Stimulated activated CD8-positive, alpha-beta memory T cell treated with anti-CD3 and anti-CD28 coated beads, Interleukin-2, amount 100 ng/mL, for 1 hour (primary cell): ENCODE measurements at places on chromosomes 11 and 22.

GRCh38 chr11:73334384-73335203, 26.5 kb downstream of the ARHGEF17 start:
- DNase-seq: no peak

- DNase-seq: no peak
Measured at GRCh38 chr22:46104170-46104880, 46.0 kb upstream of the PPARA start.

- no peak for DNase-seq
Measured at GRCh38 chr11:72975778-72976521, 161.7 kb downstream of the ATG16L2 start.

DNA sequence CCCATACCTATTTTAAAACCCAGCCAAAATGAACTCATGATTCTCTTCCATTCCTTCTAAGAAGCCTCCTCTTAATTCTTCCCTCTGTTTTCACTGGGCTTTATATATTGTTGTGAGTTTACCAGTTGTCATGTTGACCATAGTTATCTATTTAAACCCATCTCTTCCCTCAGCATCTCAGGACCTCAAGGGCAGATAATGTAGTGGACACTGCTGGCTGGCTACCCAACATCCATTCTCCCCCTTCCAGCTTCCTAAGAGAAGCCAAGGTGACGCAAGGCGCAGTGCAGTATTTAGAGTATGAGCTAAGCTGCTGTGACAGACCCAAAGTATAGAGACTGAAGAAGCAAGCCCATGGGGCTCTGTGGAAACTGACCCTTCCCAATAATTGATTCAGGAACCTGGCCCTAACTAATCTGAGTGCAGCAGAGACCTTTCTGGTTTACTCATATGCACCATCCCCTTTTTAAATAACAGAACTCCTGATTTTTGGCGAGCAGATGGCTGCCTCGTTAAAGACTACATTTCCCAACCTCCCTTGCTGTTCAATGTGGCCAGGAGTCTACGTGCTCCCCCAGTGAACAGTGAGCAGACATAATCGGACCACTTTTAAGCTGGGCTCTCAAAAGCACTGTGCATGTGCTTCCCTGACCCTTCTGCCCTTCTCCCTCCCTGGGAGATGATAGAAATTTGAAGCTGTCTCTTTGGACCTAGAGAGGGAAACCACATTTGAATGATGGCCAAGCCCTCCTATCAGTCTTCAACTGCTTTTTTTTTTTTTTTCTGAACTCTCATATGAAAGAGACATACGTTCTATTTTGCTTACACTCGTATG, 28.1 kb upstream of the CREB3L1 start:
- DNase-seq: no peak

GRCh38 chr11:132992838-132993631, 539.3 kb downstream of the OPCML start:
- DNase-seq: no peak

- DNase-seq: no peak
Measured at GRCh38 chr11:86999859-87000753, 37.6 kb upstream of the TMEM135 start.

DNA sequence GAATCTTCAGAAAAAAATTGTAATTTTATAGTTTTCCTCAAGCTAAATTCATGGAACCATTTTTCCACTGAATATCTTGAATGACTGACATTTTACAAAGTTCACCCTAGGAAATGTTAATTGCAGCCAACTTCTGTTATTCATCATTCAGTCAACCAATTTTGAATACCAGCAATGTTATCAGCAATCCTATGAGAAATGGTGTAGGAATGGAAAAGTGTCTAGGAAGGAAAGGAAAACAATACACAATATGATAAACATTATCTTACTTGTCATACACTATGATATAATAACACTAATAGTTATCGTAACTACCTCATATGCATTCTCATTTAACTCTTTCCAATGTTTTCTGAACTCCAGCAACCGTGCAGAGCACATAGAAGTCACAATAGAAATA, 790.5 kb upstream of the LRRC4C start:
- no peak for DNase-seq

DNA sequence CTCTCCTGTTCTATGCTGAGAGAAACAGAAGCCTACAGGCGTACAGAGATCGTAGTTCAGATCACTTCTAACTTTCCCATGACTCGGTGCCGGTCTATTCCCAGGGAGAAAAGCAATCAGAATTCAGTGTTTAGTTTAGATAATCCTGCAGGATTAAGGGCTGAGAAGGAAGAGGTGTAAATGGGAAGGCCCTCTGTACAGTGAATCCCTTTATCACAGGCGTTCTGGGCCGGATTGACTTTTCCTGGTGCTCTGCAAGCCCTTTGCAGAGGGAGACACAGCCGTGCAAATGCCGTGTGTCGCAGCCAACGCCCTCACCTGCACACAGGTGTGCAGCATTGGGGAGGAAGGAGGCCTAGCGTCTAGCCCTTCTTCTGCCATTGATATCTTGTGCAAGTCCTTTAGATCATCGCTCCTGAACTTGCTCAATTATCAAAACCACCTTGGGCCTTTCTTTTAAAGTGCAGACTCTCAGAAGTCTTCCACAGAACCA, 90.6 kb downstream of the DSCAML1 start:
- DNase-seq: no peak

- DNase-seq: no peak
Measured at GRCh38 chr11:133064152-133064877, 468.0 kb downstream of the OPCML start.

GRCh38 chr11:8776209-8776608, 93.6 kb downstream of the RPL27A start:
- no peak for DNase-seq

DNA sequence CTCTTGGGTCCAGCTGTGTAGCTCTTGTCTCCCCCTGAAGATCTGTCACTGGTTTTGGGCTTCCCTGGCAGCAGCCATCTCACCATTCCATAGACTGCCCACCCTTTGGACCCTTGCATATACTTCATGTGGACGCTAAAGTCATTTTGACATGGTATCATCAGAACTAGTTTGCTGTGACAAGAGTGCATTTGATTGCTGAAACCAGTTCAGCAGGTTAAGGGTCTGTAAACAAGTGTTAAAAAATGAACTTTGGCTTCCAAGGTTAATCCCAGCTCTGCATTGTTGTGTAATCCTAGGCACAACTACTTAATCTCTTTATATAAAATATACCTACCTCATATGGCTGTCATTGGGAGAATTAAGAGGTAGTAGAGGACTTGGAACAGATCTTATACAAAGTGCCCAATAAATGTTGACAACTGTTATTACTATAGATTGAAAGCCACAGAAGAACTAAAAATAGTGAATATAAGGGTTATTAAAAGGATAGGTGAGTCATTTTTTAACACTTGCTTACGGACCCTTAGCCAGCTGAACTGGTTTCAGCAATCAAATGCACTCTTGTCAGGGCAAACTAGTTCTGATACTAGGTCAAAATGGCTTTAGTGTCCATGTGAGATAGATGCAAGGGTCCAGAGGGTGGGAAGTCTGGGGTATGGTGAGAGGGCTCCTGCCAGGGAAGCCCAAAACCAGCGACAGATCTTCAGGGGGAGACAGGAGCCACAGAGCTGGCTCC, 29.4 kb downstream of the CCDC90B start:
- no peak for DNase-seq

DNA sequence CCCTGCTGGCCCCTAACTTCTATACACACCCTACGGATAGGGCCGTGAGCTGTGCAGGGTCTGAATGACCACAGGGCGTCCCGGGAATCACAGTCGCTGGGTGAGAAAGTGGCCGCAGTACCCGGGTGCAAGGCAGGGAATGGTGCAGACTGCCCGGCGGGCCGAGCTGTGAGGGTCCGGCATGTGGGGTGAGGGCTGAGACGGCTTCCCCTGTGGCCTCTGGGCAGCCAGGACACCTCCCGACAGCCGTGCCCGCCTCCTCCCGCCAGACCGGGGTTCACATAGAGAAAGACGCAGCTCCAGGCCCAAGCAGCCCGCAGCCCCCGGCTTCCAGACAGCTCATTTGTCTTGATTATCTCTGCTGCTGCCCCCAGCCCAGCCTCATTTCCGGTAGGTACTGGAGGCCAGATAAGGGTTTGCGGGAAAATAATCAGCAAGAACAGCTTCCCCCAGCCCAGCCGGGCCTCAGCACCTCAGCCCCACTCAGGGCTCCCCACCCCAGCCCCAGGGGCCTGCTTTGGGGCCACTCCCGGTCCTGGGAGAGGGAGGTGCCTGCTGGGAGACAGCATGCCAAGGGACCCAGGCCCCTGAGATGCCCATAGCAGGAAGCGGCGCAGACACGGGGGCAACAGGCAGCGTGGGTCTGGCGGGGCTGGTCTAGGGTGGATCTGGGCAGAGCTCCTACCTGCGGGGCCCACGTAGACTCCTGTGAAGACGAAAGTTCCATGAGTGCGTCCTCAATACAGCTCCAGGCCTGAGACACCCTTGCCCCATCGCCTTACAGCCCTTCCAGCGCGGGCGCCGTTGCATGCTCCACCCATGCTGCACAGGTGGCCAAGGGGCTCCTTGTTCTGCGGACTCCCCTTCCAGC, 123.1 kb downstream of the BRD1 start:
- DNase-seq: no peak

DNA sequence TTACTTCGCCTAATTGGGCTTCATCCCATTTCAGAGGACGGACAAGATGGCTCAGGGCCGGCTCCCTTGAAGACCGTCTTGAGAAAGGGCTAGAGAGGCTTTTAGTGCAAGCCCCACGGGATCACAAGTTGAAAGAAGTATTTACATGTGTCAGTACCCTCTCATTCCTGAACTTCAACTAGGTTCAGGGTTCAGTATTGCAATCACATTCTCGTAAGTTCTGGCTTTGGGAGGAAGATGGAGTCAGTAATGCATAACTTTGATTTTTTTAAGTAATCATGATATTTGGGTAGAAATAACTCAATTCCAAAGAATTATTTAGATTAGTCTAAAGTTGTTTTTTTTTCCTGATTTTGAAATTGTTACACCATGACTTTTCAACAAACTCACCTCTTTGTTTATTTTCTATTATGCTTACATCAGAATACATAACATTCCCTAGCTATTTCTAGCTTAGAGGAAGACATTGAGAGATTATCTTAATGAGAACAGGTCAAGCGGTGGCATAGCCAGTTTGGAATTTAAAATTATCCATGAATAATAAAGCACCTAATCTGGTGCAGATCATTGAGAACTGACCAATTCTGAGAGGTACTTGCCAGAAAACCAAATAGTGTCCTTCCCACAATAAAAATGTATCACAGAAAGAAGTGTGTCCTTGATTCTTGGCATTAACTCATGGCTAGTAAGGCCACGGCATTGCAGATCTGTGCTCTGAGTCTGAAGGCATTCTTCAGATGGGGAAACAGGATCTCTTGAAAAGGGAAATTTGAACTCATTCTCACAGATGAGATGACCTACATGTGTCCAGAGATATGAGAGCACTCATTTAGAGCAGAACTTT, 92.1 kb upstream of the BLID start:
- DNase-seq: no peak

- peak; percentile 85 for DNase-seq
Measured at GRCh38 chr11:86244063-86244521, 461 bp upstream of the EED start.

GRCh38 chr11:73414977-73415651, 38.9 kb downstream of the RELT start:
- DNase-seq: no peak

- no peak for DNase-seq
Measured at GRCh38 chr22:29266564-29267461, 968 bp downstream of the RHBDD3 start.

DNA sequence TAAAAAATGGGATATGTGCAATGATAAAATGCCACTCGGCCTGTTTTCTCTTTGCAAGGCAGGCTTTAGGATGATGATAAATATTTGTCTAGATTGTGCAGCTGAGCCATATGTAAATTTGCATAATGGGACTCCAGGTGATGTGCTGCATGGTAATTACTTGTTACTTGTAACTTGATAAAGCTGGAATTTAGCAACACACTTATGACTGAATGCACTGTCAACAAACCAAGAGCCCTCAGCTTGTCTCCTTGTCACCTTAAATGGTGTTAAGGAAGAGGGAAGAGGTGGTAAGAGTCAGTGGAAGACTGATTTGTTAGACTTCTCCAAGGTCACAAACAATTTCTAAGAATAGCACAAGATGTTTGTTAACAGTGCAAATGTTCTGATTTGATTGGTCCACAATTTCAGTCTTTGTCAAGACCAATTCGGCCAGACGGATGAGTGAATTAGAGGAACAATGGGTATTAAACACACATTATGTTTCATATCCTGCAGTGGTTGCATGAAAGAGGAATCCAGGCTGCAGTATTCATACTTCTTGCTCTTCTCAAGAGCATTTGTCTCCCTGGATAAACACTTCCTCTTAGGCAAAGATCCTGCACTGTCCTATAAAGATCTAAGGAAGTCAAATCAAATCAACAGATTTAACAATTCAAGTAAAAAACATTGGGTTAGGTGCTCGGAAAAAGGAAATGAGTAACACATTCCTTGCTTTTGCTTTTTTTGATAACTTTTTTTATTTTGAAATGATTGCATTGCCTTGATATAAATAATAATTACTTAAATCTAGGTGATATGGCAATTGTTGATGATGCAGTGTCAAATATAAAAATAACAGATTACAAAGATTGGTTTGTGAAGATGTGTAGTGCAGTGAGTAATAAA, 448.3 kb upstream of the DDI1 start:
- DNase-seq: no peak

DNA sequence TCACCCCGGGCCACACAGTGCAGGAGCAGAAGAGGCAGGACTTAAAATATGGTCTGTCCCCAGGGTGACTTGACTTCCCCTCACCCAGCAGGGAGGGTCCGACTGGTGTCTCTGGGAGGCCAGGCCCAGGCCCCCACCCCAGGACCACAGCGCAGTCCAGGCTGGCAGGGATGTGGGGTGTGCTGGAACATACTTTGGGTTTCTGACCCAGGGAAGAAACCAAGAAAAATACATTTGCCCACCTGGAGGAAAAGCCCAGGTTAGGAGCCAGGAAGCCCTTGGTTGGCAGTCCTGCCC, 5.2 kb downstream of the C1QTNF6 start:
- no peak for DNase-seq

GRCh38 chr11:107043242-107044006, 25.1 kb upstream of the GUCY1A2 start:
- DNase-seq: no peak

DNA sequence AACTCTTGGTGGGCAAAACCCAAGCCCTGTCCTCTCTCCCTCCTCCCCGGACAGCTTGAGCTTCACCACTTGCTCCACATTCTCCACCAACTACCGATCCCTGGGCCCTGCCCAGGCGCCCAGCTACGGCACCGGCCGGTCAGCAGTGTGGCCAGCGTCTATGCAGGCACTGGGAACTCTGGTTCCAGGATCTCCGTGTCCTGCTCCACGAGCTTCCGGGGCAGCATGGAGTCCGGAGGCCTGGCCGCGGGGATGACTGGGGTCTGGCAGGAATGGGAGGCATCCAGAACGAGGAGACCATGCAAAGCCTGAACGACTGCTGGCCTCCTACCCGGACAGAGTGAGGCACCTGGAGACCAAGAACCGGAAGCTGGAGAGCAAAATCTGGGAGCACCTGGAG, 68.9 kb upstream of the RTL6 start:
- DNase-seq: no peak

- no peak for DNase-seq
Measured at GRCh38 chr22:30882184-30882717, 86.3 kb downstream of the MORC2 start.

DNA sequence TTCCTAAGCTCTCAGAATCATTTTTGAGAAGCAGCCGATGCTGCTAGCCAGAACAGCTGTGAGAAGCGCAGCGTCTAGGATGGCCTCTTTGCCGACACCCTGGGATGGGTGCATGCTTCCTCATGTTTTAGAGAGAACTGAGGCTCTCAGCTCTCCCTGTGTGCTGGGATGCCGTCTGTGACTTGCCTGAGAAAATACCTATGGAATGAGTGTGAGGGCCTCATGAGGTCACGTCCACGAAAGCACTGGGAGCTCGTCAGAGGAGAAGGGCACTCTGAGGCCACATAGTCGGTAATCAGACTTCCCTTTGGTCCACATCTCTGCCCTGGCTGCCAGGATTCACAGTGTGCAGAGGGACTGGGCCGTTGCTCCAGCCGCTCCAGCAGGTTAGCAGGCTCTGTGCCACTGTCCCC, 54.7 kb downstream of the MICAL3 start:
- DNase-seq: no peak
